ENCODE measurements at places on chromosomes 7 and 10.

- DNase-seq: no peak
Measured at GRCh38 chr7:127667017-127667670, 15.2 kb downstream of the SND1 start.

GRCh38 chr10:91367127-91367531, 43.0 kb upstream of the HECTD2 start:
- DNase-seq: no peak

DNA sequence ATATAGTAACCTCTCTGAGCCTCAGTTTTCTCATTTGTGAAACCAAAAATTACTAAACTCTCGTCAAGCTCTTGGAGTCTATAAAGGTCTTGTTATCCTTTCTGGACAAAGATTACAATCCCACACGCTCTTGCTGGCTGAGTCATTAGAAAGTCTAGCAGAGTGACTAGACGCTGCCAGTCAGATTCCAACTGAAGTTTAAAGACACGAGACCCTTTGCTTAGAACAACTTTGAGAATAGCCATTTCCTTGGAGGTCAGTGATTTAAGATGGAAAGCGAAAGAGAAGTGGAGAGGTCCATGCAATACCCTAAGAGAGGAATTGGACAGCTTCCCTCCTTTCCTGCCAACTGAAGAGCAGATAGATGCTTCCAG, 119.5 kb downstream of the APBB1IP start:
- no peak for DNase-seq

DNA sequence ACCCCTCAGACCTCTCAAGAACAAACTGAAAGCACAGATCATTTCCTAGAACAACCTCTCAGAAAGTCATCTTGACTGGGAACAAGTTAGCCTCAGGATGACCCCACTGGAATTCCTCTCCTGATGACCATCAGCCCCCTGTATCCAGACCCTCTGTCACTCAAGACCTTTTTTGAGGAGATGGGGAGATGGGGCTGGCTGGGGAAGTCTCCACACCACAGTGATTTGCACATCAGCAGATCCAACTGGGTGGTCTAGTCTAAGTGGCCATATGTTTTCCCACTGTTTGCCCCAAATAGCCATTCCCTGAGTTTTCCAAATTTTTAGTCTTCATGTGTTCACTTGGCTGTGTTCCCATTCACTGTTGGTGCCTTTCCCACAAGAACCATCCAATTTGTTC, 452.4 kb upstream of the NPVF start:
- DNase-seq: no peak

DNA sequence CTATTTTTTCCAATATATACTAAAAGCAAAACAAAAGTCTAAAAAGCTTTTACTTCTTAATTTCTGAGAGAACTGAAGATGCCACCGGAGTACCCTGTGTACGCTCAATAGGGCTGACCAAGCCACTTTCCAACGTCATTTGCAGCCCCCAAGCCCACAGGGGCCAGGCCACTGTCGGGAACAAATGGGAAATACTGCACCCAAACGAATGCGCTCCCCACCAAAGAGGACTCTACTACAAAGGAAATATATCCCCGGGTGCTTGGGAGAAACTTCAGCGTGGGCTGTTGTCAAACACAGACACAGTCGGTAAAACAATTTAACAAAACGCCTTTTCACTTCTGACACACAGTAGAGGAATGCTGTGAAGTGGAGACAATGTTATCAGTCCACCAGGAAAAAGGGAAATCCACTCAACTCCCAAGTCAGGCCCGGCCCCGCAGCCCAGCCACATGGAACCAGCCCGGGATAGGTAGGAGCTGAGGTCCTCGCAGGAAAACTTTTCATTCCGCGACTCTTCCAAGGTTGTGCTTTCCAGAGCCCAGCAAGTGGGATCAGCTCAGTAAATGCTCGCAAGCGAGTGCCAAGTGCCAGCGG, 1.4 kb downstream of the PARD3 start:
- no peak for DNase-seq

GRCh38 chr7:37943905-37944736, 23.7 kb downstream of the EPDR1 start:
- no peak for DNase-seq
